Hematopoietic multipotent progenitor cell treated with erythropoietin and hydrocortisone succinate and interleukin-3 and kit ligand, for 4 days (in vitro differentiated cells): ENCODE measurements at places on chromosomes 6 and 20.

DNA sequence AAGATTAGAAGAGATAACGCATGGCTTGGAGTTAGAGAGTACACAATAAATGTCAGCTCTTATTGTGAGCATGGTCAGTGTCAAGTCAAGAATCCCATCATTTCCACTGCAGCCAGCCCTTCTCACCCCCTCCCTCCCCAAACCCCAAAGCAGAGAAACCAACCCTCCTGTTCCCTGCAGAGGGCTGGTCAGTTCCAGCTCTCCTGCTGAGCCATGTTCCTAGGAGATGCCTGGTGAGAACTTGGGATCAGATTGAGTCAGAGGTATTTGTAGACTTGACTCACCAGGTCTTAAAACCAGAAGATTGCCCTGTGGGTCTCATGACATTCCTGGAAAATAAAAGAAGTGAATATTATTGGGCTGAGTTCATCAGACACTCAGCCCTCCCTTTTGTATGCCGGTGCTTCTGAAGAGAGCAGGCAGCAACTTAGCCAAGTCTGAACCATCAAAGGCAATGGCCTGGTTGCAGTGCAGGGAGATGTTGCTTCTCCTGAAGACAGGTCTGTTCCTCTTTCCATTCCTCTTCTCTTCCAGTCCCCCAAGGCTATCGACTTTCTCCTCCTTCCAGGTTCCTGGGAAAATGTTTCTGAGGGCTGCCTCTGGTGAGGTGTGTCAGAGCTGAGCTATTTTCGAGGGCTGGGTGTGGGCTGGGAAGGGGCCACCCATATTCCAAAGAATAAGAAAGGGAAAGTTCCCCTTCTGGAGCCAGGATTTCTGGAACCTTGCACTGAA, 278.2 kb upstream of the SUPT3H start:
- no peak for DNase-seq

- no peak for DNase-seq
Observed at GRCh38 chr20:47991875-47992488, 206.7 kb upstream of the SULF2 start.

GRCh38 chr6:161575523-161576254, 301.8 kb upstream of the AGPAT4 start:
- no peak for DNase-seq

DNA sequence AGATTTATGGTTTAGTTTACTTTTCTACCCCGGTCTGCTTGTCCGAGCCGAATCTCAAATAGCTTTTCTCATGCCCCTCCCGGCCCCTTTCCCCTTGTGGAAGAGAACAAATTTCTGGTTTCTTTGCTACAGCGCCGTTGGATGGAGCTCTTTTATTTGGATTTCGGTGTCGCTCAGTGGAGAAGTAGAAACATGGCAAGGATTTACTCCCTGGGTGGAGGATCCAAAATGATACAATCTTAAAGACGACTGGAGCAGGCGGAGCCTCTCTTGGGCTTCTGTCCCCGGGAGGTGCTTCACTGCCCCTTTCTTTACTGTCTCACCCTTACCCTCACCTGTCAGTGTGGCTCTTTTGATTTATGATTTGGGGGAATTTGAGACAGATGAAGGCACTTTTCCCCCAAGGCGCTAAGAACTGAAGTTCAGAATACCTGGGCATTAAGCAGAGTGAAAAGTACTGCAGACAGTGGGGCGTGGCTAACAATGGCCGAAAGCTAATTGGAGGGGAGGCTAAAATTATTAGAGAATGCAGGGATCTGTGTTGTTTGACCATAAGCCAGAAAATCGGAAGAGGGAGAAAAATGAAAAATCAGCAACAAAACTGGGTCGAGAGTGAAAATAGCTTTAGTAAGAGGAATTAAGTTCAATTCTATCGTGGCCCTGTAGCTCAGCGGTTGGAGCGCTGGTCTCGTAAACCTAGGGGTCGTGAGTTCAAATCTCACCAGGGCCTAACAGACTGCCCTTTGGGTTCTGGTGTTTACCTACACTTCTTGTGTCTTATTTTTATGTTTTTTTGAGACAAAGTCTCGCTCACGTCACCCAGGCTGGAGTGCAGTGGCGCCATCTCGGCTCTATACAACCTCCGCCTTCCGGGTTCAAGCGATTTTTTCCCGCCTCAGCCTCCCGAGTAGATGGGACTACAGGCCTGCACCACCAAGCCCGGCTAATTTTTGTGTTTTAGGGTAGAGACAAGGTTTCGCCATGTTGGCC, 145.1 kb upstream of the ZNF184 start:
- DNase-seq: no peak

DNA sequence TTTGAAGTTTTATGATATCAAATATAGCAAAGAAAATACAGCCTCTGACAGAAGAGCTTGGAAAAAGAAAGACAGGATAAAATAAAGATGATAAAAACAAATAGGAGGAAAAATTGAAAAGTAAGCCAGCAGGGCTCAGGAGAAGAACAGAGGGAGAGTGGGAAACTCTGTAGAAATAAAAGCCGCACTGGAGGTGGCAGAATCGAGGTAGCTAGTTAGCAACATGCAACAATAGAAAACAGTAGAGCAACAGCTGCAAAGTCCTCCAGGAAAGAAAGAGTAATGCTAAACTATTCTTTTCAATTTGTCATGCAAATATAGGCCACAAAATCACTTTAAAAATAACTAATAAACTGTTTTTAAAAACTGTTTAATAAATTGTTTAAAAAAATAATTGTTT, 28.8 kb downstream of the HBS1L start:
- DNase-seq: no peak

GRCh38 chr6:90008189-90008907, 114.1 kb downstream of the GJA10 start:
- no peak for DNase-seq

GRCh38 chr6:33926451-33926850, 122.6 kb upstream of the MLN start:
- peak; percentile 61 for DNase-seq

DNA sequence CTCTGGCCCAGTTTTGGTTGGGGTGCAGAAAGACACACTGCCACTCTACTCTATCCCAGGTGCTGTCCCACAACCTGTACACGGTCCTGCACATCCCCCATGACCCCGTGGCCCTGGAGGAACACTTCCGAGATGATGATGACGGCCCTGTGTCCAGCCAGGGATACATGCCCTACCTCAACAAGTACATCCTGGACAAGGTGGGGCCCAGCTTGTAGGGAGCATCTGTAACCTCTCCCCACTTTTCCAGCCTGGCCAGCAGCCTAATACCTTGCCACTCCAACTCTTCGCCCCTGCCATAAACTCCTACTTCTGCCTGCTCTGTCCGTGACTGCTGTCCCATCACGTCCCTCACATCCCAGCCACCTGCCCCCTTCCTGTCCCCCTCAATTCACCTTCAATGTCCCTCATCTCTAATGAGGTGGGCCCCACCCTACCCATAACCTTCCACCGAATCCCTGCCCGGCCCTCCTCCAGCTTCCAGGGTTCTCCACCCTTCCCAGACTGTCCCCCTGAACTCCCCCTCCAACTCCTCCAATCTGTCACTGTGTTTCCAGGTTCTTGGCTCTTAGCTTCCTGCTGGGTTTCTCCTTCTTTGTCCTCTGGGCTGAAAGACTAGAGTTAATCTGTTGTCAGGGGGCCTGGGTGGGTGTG, 12.1 kb downstream of the DEF6 start:
- DNase-seq: no peak

DNA sequence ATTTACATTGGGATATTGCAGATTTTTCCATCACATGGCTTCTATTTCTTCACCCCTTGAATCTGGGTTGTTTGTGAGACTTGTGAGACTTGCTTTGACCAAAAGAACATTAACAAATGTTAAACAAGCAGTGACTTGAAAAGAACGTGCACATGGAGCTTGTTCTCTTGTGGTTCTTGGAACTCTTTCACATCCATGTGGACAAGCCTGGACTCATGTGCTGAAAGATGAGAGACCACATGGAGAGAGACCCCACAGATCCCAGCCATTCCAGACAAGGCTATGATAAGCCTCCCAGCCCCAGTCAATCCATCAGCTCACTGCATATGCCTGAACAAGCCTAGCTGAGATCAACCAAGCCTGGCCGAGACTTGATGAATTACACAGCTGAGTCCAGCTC, 1365.7 kb upstream of the GJE1 start:
- no peak for DNase-seq

- no peak for DNase-seq
Observed at GRCh38 chr6:79227445-79227844, 7.0 kb downstream of the HMGN3 start.

DNA sequence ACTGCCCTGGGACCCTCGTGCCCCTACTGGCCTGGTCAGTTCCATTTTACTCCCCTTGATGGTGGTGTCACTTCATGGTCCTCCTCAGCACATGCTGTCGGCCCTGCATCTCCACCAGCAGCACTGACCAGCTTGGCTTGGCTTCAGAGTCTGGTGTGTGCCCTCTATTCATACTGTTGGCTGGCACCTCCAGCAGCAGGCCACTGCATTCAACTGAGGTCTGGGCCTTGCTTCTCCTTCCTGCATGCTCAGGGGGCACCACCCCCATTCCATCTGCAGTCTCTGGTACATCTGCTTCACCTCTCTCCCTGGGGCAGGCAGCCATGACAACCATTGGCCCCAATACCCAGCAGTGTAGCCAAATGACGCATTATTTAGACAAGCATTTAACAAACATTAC, 155.9 kb downstream of the SLC24A3 start:
- no peak for DNase-seq

GRCh38 chr6:166351715-166352285, 9.5 kb upstream of the SFT2D1 start:
- peak; percentile 80 for DNase-seq

DNA sequence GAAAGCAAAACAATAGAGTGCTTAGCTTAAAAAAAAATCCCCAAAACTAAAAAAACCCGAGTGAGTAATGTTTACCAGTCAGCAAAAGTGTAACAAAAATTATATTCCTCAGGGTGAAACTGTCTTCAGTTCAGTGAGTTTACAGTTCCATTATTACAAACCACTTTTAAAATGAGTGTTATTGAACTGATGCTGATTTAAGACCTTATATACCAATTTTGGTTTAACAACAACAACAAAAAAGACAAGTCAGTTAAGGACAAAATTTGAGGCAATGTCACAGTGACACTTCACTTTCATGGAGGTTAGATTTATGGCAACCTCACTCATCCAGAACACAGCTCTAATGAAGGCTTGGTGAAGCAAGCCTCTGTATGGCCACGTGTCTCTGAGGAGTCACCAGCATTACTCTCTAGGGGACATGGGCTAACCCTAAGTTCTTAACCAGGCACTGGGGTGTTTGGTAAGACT, 630.8 kb downstream of the PHF3 start:
- DNase-seq: no peak

DNA sequence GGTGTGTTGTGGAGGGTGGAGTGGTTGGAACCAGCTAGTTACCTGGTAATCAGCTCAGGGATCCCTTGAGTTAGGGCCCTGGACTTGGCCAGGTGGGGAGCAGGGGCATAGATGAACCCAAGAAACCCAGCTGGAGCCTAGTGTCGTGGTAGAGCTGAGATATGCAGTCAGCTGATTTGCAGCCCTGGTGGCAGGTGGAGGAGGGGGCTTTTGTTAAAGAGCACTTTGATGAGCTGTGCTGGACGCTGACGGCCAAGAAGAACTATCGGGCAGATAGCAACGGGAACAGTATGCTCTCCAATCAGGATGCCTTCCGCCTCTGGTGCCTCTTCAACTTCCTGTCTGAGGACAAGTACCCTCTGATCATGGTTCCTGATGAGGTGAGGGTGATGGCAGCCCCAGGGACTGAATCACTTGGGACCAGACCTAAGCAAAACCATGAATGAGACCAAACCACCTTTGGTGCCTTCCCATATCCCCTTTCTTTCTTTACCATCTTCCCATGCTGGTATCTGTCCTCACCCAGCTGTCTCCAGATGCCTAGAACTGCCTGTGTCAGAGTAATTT, 12.7 kb downstream of the DEF6 start:
- DNase-seq: no peak

GRCh38 chr20:33833333-33833732, 22.2 kb downstream of the CHMP4B start:
- DNase-seq: no peak

DNA sequence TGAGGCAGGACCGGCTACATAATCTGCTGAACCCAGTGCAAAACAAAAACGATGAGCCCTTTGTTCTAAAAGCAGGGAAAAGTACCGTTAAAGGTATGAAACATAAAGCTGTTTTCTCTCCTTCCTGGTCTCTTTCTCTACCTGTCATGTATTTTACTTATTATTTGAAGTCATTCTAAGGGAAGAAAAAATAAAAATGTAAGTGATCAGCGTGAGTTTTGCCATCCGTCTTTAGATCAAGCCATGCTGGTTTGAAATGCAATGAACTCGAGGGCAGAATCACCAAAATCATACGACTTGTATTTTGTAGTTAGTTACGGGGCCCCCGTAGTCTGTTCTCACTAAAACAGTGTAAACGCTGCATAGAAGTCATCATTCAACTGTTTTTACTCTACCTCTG, 2.9 kb upstream of the BCAS1 start:
- DNase-seq: no peak

GRCh38 chr6:11700118-11700718, 78.4 kb downstream of the ADTRP start:
- peak; percentile 84 for DNase-seq
